Amniotic epithelial cell (primary cell): ENCODE measurements at places on chromosomes 4 and X.
A peak's percentile ranks its signal among the peaks of the same experiment; 100 is the strongest.

DNA sequence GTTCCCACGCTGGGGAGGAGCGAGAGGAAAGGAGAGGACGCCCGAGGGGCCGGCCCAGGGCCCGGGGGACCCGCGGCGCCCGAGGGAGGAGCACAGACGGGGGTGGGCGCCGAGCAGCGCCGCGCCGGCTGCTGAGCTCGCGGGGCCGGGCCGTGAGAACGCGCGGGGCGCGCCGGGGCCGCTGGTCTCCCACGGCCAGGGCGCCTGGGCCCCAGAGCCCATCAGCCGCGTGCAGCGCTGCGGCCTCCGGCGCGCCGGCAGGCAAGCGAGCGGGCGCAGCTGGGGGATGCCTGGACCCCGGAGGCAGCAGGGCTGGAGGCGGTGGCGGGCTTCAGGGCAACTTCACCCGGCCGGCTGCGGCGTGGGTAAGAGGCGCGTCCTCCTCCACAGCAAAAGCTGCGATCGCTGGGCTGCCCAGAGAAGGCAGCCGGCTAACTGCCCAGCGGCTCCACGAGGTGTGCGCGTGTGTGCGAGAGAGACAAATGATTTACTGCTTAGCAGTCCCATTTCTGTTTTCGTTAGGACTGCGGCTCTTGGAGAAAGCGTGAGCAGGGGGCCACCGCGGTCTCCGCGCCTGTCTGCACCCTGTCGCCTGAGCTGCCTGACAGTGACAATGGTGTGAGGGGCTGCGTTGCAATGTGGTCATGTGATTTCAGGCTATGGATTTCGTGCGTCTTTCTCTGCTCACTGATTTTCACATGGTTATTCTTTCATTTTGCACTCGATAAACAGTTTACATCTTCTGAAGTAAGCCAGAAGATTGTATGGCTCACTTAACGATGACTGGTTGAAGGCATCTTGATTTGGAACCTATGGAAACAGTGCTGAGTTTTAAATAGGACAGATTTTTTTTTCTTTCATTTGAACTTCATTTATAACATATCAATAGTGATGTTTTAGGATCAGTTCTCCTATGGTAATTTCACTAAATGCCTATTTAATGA, 1.2 kb downstream of the GUCY1A1 start:
- DNase-seq, result peak; percentile 52

DNA sequence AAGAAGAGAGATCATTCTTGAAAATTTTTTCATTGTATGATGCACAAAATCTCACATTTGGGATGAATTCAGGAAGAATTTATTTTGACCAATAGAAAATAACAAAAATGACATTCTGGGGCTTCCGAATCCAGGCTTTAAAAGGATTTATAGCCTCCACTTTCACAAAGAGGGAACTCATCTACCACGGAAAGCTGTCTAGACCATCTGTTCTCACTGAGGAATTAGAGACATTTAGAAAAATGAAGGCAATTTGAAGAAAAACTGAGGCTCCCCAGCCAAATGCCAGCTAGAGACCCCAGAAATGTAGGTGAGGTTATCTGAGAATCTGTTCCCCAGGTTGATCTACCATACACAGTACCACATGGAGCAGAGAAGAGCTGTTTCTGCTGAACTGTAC, 464.3 kb downstream of the TMA16 start:
- DNase-seq, result no peak

DNA sequence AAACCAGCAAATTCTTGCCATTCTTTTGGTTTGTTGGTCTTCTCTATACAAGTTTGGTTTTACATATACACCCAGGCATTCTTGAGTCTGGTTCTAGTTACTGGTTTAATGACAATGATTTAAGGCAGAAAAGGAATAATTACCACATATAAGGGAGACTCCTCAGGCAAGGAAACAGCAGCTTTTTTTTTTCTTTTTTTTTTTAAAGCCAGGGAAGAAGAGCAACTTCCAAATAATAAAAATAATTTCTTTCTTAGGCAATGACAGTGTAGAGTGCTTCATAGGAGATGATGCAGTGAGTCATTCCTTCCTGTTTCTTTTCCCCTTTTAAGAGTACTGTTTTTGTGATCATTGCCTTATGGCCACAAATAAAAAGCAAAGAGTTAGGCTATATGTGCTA, 289.7 kb downstream of the DKK2 start:
- DNase-seq, result peak; percentile 27

GRCh38 chrX:336227-336626, 17.6 kb upstream of the GTPBP6 start:
- no peak for DNase-seq

DNA sequence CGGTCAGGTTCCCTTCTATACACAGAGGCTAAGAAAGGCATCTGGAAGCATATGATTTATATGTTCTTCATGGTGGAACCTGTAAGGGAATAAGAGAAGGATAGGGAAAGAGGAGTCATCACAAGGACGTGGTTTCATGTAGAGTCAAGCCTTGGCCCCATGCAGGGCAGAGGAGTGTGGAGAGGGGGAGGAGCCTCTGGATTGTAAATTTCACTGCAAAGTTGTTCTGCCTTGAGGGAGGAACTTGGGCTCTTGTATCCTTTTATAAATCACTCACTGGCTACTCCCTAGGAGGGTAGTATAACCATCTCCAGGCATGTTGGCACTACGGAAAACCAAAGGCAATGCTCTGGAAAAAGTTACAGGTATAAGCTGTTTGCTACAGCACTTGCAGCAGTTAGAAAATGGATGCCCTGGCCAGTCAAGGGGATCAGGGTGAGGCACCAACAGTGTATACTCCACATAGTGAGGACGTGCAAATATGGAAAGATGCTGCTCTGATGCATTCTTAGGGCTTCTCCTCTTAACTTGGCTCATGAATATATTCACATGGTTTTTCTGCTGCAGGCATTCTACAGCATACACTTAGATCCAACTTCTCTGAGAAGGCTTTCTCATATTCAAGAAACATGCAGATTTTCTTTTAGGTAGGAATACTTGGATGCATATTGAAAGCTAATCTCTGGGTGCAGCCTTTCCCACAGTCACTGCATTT, 60.3 kb upstream of the ZNF81 start:
- no peak for DNase-seq

- no peak for DNase-seq
These were observed 58.5 kb upstream of the AP1S2 start for GRCh38 chrX:15913146-15913545.

DNA sequence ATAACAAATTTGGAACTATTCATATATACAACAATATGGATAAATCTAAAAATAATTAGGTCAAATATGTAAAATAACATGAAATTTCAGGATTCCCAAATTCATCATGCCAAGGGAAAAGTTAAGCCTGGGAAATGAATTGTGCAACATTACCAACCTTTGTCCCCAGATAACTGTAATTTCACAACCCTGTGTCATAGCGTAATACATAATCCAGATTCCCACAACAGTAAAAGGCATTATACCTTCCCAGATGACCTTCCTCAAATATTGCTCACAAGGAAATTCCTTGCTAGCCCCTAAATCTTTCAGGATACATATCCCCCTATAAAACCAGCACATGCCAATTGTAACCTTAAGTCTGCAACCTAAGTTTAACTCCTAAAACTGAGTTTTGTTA, 32.9 kb upstream of the RAB40A start:
- DNase-seq, result peak; percentile 80

- no peak for DNase-seq
These were observed 76.8 kb downstream of the TEX13B start for GRCh38 chrX:107905366-107905765.

DNA sequence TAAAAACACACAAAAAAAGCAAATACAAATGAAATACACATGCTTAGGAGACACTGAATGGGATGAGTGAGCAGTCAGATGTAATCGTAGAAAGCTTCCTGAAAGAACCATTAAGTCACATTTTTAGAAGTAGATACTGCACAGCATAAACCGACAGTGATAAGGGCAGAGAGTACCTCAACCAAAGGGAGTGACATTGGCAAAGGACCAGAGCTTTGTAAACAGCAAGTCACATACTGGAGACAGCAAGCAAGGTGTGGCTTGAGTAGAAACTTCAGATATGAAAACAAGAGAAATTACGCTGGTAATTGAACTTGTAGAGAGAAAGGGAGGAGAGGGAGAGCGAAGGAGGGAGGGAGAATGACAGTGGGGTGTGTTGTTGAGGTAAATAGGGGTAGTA, 92.0 kb downstream of the CHRDL1 start:
- no peak for DNase-seq

DNA sequence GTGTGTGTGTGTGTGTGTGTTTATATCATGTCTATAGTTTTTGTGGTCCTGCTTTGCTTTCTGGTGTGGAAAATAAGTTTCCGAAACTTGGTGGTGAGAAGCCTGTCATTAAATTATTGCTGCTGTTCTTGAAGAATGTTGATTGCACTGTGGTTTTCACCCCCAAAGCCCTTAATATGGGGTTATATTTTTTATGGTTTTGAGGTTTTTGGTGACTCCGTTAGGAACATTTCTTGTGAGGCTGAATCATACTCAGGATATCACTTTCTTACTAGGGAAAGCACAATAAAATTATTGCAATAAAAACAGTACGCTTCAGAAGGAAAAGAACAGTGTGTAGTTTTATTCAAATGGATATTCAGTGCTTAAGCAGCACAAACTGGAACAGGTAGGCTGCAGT, 539.1 kb upstream of the MAGEB18 start:
- peak; percentile 78 for DNase-seq

GRCh38 chrX:11551151-11551550, 114.6 kb downstream of the ARHGAP6 start:
- DNase-seq, result no peak

DNA sequence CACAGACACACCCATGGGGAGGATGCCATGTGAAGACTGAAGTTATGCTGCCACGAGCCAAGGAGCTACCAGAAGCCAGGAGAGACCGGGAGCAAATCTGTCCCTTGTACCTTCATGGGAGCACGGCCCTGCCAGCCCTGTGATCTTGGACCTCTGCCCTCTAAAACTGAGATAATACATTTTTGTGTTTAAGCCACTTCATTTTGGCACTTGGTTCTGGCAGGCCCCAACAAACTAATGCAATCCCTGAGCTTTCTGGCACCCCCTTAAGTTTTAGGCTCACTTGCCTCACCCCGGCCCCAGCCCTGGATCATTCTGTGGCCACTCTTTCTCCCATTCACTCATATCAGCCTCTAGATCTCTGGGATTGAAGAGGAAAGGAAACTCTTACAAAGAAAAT, 35.4 kb downstream of the SEL1L3 start:
- DNase-seq, result no peak

DNA sequence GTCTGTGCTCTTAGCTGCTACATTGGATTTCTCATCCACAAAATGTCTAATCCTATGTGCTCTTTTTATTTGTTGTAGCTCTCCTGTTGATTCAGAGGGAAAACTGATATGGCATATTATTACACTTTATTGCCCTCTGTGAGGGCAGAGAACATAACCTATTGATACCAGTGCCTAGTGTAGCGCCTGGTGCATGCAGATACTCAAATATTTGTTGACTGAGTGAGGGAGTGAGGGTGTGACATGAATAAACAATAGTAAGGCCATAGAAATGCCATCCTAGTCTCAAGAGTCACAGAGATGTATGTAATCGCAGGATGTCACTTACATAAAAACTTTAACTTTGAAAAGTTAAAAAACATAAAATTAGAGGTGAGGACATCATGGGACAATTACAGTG, 159.1 kb downstream of the SHROOM3 start:
- no peak for DNase-seq

GRCh38 chr4:43332052-43332425, 439.5 kb downstream of the GRXCR1 start:
- DNase-seq, result no peak

- DNase-seq, result no peak
These were observed 16.4 kb upstream of the EIF4E start for GRCh38 chr4:98945297-98945850.

GRCh38 chrX:17078031-17078720, 131.7 kb downstream of the REPS2 start:
- DNase-seq, result no peak

GRCh38 chr4:136862653-136863052, 669.6 kb downstream of the PCDH18 start:
- DNase-seq, result no peak

DNA sequence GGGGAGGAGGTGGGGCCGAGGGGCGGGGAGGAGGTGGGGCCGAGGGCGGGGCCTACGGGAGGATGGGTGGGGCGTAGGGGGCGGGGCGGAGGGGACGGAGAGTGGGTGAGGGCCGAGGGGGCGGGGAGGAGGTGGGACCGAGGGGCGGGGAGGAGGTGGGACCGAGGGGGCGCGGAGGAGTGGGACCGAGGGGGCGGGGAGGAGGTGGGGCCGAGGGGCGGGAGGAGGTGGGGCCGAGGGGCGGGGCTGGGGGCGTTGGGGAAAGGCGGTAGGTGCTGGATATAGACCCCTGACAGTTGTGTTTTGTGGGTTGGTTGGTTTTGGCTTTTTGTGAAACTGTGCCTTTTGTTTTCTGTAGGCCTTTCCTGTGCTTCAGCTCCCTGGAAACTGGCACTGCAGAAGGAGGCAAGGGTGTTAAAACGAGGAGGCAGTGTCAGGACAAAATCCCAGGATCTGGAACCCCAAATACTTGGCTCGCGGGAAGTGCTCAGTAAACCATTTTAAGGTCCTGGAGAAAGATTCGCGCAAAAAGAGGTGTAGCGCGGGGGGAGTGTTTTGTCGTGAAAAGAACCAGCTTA, 580 bp upstream of the MMGT1 start:
- peak; percentile 48 for DNase-seq

DNA sequence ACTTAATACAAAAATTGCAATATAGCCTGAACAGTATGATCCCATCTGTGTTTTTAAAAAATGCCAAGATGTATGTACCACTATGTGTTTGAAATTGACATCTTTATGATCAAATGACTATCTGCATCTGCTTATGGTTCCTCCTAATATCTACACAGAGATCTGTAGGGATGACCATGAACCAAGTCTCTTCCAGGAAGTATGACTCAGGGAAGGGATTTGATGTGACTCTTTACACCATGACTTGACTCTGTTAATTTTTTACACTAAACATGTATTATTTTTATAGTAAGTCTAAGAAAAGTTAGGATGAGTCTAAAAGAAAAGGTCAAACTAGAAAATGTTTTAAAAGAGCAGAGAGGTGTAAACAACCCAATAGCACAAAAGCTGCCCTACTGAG, 164.0 kb downstream of the SH3KBP1 start:
- no peak for DNase-seq

- DNase-seq, result no peak
These were observed 76.3 kb upstream of the ADRA2C start for GRCh38 chr4:3689576-3690550.

GRCh38 chrX:119617517-119618164, 11.4 kb upstream of the NKRF start:
- no peak for DNase-seq

- DNase-seq, result peak; percentile 75
These were observed 110.2 kb upstream of the MYOZ2 start for GRCh38 chr4:119025420-119025819.

DNA sequence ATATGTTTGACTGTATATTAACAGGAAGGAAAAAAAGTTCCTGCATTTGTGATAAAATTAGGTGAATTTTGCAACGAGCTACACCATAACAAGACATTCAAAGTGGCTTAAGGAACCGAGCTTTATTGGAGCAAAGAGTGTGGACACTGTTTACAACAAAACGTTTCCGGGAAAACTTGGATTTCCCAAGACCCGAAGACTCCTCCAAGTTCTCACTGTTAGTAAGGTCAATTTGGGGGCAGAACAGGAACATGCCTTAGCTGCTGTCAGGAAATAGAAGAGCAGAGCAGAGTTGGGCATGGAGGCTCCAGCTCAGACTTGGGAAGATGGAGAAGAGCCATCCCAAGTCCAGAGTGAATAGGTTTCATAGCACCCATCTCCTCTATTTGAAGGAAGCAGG, 16.5 kb downstream of the ADH6 start:
- peak; percentile 48 for DNase-seq

GRCh38 chr4:101942891-101943290, 152.4 kb downstream of the BANK1 start:
- no peak for DNase-seq

GRCh38 chrX:144297221-144297620, 413.4 kb downstream of the UBE2NL start:
- no peak for DNase-seq
